ENCODE measurements at places on chromosomes 1 and 21.

DNA sequence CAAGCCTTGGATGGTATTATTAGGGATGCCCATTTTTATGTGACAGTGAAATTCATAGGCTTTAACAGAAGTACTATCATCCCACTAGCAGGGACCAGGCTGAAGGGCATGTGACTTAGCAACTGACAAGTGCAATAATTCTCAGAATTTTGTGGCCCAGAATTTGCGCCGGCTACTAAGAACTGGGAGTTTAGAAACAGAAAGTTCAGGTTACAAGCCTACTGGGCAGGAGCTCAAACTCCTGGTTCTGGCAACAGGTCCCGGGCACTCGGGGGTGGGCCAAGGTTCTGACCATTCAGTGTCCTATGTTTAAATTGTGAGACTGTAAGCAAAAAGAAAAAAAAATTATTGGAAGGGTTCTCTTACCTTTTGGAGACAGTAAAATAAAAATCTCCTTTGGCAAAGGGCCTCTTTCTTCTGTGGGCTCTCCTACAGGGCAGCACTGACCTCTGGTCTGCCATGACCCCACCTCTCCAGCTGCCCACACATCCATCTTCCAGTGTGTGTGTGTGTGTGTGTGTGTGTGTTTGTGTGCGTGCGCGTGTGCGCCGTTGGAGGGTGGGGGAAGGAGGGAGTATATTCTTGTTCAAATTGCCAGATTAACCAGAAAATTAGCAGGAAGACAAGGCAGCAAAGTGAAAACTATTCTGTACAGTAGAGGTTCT lies 26.1 kb downstream of the IRF2BP2 start:
- peak; percentile 90 for DNase-seq

- no peak for DNase-seq
Observed at GRCh38 chr1:230230948-230231773, 164.1 kb downstream of the GALNT2 start.

DNA sequence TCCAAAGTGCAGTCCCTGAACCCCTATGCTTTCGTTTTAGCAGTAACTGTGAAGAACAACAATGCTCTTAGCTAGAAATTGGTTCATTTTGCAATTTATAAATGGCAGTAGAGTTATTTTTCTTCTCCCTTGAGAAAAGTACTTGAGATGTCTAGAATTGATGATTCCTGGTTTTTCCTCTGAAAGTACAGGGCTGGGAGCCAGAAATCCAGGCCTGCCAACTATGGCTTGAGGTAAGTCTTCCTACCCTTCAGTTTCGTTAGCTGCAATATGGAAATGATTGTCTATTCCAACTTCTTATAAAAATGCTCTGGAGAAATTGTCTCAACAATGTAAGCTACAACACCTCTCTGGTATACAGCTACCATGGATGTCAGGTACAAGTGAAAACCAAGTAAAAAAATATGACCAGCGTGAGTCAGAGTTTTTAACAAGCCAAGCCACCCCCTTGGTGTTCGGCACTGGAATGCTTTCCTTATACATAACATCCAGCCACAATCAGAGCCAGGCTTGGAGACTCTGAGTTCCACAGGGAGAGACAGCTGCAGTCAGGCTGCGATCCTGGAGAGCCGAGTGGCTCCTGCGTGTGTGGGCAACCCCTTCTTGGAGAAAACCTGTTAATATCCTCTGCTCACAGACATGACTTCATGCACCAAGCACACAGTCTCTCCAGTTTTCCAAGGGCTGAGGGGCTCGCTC lies 22.0 kb downstream of the TSPAN2 start:
- no peak for DNase-seq

GRCh38 chr1:119712342-119713038 lies 756 bp downstream of the PHGDH start:
- peak; percentile 17 for DNase-seq

All from hematopoietic multipotent progenitor cell treated with erythropoietin and hydrocortisone succinate and interleukin-3 and kit ligand, for 8 days (in vitro differentiated cells).